ENCODE measurements at places on chromosomes 7 and 10.

GRCh38 chr7:3957472-3958108, 656.5 kb downstream of the SDK1 start:
- DNase-seq = peak; percentile 61

GRCh38 chr10:29057822-29058331, 231.0 kb upstream of the LYZL1 start:
- no peak for DNase-seq

DNA sequence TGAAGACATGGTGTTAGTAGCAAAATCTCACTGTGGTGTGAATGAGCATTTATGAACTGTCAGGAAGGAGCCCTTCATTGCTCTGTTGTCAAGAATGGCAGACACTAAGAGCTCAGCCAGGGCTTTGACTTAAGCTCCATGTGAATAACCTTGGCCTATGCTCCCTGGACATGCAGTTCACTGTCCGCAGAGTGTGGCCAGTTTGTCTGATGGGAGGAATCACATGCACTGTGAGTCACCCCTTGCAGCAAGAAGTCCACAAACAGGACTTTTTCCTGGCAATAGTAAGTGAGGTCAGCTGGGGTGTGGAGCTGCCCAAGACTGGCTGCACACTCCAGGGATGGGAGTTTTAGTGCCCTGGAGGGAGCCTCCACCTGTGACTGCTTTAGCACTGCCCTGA, 49.5 kb downstream of the ZNF37A start:
- DNase-seq = peak; percentile 34

DNA sequence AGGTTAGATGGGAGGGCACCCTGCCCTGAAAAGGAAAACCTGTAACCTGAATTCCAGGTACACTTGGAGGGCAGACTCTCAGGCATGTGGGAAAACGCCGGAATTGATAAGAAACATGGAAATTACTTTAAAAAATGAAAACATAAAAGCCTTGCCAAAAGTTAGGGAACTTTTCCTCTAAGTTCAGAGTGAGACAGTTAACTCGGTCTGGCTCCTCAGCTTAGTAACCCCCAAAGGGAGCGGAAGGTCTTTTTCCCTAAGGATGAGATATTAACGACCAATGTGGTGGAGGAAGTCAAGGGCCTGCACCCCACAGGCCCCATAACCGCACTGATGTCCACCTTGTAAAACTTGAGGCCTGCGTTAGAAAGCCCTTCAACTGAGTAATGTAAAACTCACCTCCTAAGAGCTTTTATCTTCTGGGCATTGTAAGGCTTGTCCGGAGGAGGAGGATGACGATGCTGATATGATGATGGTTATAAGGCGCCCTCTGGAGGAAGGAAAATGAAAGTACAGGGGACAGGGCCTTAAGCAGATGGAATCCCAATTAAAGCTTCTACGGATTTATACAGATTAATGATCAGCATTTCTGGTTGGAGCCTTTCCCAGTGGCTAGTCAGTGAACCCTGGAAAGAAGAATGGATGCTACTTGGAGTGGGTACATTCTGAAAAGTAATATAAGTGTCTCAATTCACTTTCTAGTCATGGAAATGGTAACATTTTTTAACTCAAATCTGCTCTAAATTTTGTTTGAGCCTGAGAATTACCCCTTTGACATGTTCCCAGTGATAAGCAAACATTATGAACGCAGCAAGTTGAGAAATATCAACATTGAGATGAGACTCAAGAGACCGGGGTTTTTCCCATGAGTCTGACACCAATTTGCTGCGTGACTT, 694 bp downstream of the COL1A2 start:
- DNase-seq = peak; percentile 82

DNA sequence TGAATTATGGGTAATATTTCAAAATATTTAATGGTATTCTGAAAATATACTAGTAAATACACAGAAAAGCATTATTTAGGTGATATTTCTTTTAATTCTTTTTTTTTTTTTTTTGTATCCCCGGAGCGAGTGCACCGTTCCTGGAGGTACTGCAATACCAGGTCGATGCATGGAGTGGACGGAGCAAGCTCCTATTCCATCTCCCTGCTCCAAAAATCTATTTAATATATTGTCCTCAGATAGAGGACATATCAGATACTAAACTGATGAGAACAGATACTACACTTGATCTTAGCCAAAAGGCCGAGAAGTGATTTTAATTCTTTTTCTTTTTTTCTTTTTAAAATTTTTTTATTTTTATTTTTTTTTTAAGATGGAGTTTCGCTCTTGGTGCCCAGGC, 10.8 kb downstream of the BTRC start:
- no peak for DNase-seq

GRCh38 chr7:37571806-37572205, 111.8 kb upstream of the GPR141 start:
- peak; percentile 88 for DNase-seq

DNA sequence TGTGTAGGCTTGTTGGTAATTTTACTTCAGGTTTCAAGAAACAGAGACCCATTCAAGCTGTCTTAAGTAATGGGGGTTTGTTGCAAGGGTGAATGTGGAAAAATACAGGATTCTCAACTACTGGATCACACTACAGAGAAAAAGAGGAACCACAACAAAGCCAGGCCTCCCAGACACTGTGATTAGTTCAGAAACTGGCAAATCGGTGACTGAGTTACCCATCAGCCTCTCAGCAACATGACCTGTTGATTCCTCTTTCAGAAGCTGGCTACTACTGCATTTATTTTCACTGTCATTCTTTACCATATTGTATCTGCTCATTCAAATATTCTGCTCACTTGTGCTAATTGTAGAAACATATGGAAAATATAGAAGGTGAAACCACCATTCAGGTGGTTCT, 16.0 kb downstream of the CCDC71L start:
- no peak for DNase-seq

- DNase-seq = no peak
Observed at GRCh38 chr7:88566162-88566729, 193.3 kb upstream of the ZNF804B start.

GRCh38 chr10:29555746-29556481, 78.9 kb downstream of the SVIL start:
- peak; percentile 63 for DNase-seq

DNA sequence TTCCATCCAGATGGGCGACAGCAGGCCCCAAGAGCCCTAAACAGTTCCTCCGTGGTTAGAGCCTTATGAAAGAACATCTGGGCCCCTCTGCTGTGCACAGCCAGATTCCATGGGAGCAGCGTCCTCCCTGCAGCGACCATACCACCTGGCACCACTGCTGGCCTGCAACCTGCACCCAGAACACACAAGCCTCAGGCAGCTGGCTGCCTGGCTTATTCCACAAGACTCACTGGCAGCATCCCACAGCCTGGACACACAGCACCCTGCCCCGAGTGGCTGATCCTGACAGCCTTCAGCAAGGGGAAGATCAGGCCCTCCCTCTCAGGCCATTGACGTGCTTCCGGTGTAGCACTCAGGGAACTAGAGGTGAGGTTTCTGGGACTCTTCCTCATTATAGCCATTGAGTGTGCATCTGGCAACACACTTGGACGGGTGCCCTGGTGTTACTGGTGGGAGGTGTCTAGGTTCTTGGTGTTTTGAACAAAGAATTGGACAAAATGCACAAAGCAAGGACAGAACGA, 33.7 kb upstream of the ERCC6 start:
- no peak for DNase-seq

DNA sequence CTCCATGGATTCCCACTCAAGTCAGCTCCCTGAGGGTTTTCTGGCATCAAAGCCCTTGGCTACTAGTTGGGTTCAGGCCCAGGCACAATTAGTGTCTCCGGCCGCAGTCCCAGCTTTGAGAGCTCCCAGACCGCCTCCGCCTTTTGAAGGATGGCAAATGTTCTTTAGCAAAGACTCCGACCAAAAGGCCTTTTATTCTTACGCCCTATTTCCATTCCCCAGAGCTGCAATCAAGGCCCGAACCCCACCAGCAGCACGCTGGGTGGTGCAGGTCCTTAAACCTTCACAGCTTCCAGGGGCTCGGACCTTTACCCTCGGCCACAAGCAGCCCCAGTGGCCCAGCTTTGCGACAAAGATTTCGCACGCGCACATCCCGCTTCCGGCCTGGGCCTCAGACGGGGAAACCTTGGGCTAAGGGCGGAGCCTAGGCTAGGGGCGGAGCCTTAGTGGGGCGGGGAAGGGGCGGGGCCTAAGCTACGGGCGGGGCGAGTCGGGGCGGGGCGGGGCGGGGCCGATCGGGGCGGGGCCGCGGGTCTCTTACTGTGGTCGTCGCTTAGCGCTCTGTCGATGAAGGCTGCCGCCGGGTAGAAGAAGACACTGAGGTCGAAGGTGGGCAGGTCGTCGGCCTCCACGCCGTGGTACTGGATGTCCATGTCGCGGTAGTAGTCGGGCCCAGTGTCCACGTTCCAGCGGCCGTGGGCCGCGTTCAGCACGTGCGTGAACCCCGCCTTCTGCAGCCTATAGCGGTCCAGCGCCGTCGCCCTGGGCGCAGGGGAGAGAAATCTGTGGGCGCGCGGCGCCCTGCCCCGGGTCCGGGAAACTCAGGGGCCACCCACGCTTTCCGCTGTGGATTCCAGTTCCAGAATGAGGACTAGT, 68.0 kb upstream of the SAMD8 start:
- DNase-seq = no peak

- DNase-seq = no peak
Observed at GRCh38 chr10:75776738-75777504, 345.5 kb downstream of the LRMDA start.

DNA sequence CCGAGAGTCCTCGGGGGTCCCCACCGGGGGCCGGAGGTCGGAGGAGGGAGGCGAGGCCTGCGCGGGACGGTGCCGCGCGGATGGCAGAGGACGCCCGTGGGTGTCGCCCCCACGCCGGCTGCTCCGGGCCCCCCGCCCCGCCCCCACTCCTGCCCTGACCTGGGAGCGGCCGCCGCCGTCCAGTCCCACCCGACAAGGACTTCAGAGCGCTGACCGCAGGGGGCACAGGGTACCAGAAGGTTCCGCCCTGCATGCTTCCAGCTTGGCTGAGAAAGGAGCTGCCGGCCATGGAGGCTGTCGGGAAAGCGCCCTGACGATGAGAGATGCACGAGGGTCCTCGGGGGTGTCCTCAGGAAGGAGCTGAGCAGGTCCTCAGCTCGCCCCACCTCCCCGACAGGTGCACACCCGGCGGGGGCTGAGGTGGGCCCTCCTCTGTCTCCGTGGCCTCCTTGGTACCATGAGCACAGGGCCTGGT, 57.0 kb upstream of the DNAJB6 start:
- DNase-seq = no peak

DNA sequence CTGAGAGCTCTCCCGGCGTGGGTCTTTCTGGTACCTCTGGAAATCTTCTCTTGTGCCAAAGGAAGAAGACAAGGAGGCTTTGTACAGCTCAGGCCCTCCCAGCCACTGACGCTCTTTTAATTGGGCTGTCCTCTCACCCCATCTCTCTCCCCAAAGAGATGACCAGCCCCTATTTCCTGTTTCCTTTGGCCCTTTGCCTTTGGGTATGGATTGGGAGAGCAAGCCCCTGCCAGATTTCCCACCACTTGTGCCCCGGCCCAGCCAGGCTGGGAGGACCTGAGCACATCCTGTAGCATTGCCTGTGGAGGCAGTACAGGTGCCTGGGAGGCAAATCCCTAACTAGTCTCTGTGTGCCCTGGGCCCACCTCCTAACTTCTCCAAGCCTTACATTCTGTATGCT, 5.7 kb upstream of the PLAC9 start:
- no peak for DNase-seq

GRCh38 chr10:13681960-13682359, 95.2 kb downstream of the PRPF18 start:
- no peak for DNase-seq

DNA sequence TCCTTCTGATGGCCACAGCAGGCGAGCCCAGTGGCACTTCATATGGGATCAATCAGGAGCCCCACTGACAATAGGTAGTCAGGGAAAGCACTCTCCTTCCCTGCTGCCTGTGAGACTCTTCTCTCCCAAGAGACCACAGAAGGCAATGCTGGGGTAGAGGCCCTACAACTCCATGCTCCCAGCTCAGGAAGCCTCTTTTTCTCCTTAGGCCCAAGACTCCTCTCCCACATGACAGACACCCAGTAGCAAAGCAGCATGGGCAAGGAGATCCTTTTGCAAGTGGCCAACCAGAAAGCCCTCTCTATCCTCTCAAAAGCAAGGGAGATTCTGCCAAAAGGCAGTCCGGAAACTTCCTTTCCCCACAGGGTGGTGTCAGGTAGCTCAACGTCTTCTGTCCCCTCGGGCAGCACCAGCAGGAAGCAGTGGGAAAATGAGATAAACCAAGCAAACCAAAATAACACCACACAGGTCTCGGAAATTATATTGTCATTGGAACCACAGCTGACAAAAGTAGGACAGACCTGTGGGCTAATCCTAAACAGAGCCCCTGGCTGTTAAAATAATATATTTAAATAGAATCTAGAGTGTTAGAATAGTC, 172.7 kb upstream of the GDF10 start:
- DNase-seq = no peak

DNA sequence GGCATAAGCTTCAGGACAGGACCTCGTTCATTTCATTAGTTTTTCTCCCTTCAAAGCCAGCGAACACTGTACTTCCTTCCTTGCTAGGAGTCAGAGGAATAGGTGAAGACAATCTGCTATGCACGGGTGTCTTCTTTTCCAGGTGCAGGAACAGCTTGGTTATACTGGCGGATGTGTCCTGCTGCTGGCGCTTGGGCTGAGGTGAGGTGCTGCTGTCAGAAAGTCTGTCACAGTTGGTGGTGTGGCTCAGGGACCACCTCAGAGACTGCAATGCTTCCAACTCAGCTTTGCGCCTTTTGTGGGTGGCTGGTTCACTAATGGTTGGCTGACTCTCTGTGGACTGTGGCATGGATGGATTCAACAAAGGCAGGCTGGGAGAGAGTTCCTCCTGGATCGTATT, 58.3 kb upstream of the UBN2 start:
- no peak for DNase-seq

GRCh38 chr10:31384589-31384949, 65.6 kb downstream of the ZEB1 start:
- DNase-seq = no peak

DNA sequence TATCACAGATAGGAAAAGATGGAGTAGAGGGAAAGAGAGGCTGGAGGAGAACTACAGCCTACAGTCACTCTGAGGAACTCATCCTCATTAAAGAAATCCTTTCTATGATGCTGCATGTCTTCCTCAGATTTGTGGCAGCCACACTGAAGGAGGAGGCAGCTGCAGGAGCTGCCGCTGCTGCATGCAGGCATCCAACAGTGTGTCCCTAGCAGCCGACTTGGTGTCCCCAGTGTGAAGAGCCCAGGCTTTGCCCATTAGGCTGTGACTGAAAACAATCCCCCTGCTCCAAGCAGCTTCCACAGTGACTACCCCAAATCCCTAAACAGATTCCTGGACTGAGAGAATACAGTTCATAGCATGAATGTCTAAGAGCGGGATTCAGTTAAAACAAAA, 23.1 kb downstream of the SKIDA1 start:
- DNase-seq = no peak

- DNase-seq = peak; percentile 82
Observed at GRCh38 chr7:95509199-95509598, 23.5 kb downstream of the ASB4 start.

- peak; percentile 62 for DNase-seq
Observed at GRCh38 chr10:24435374-24435773, 226.4 kb downstream of the KIAA1217 start.

- DNase-seq = no peak
Observed at GRCh38 chr7:6614953-6615722, at the start of gene ZNF853. ZNF853 (plus strand) TSS chr7:6615610; CDS start chr7:6616175, 565 bp downstream.
